ENCODE measurements at places on chromosomes 5 and 9.

GRCh38 chr9:77957652-77958051, 74.0 kb downstream of the GNAQ start:
- DNase-seq: no peak

- no peak for DNase-seq
Observed at GRCh38 chr9:117034866-117035265, 347.8 kb downstream of the TRIM32 start.

GRCh38 chr9:34070606-34071324, 22.1 kb upstream of the UBAP2 start:
- DNase-seq: no peak

GRCh38 chr5:51156838-51157237, 226.4 kb upstream of the ISL1 start:
- DNase-seq: no peak

- no peak for DNase-seq
Observed at GRCh38 chr9:128392302-128393144, 21.3 kb downstream of the URM1 start.

GRCh38 chr9:23598994-23599393, 227.0 kb downstream of the ELAVL2 start:
- DNase-seq: no peak

DNA sequence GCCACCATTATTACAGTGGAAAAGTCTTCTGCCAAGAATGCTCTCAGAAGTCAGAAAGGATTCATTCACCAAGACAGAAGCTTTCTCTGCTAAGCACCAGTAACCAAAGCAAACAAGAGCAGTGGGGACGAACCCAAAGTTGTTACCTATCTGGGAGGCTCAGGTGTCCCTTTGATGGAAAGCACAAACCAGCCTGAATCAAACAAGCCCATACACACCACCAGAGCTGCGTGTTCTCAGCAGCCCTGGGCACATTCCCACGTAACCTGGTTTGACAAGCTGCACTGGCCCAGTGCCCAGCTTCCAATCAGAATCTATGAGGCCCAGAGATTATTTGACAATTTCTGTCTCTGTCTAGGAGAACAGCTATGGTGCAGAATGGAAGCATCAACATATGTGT, 252.6 kb downstream of the ACTL7B start:
- no peak for DNase-seq

DNA sequence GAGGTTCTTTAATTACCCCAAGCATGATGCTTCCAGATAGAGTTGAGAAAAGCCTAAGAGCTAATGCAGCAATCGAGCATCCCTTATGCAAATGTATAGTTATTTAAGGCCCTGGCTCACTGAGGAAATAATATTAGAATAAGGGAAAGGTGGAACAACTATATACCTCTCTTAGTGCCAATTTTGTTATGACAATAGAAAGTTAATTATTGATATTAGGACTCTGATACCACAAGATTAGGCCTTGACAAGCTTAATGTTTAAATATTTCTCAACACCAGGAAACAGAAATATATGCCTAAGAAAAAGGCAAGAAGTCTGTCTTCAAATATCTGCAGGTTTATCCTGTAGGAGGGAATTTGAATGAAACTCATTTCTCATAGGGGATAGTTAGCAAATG, 371.0 kb downstream of the PRELID2 start:
- no peak for DNase-seq

- no peak for DNase-seq
Observed at GRCh38 chr5:163305655-163306054, 131.7 kb upstream of the CCNG1 start.

DNA sequence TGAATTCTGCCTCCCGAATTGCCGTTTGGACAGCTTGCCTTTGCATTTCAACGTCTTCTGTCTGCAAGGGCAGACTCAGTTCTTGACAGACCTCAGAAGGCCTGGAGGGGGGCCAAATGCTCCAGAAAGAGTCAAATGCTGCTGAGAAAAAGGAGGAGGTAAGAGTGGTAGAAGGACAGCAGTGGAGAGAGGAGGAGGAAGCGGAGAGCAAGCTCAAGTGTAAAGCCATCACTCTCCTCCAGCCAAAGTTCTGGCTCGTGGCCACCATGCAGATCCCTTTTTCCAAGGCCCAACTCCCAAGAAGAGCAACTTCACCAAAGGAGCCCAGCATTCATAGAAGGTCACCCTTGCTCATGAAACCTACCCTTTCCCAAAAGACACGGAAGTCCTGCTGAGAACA, 36.9 kb upstream of the SMIM23 start:
- no peak for DNase-seq

GRCh38 chr9:98924946-98925820, 18.5 kb upstream of the COL15A1 start:
- no peak for DNase-seq

DNA sequence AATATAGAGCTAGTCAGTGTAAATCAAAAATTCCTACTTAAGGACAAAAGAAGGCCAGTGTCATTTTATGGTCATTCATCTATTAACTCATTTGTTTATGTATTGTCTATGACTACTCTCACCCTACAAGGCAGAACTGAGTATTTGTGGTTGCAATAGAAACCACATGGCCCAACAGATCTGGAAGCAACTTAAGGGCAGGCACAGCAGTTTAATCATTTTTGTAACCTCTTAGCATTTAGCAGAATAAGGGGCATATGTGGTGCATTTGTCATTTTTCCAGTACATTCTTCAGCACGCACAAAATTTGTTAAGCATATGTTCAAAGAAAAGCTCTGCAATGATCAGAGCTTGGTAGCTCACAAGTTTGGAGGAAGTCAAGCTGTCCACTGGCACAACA, 1.1 kb downstream of the FKBP15 start:
- DNase-seq: no peak

Data from activated CD4-positive, alpha-beta T cell treated with anti-CD3 and anti-CD28 coated beads, Interleukin-2, amount 50 U/mL, for 1 hour (primary cell).